ENCODE measurements at places on chromosomes 5 and 9.
A peak's percentile ranks its signal among the peaks of the same experiment; 100 is the strongest.

DNA sequence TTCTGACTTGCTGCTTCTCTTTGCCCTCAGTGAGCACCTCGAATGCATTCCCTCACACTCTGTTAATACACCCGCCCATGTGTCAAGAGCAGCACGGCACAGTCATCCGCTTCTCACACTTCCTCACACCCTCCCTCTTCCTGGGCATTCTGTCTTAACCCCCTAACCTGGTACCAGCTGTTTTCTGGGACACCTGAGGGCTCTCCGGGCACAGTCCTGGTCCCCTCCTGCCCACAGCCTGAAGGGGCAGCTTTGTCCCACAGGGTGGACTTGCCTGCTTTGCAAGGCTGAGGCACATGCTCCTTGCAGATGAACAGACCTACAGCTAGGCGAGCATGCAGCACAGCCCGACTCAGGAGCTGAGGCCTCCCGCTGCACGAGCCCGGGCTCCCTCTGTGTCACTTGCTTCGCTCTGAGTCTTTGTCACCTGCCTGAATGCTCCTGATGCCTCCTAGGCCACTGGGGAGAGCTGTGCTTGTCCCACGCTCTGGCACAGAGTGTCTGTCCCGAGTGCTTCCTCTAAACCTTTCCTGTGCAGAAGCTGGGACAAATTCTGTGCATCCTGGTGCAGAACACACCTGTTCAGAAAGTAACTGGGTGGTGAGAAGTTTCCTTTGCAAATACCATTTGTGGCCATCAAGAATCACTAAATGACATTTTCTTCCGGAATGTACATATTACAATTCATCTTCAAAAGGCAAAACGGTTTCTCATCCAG is 47.8 kb downstream of the AHRR start:
- peak; percentile 80 for DNase-seq

- DNase-seq = no peak
These were observed 15.1 kb upstream of the EPB41L4B start for GRCh38 chr9:109335929-109336328.

GRCh38 chr9:4066120-4066519 is 233.7 kb downstream of the GLIS3 start:
- DNase-seq = no peak

- DNase-seq = no peak
These were observed 1.2 kb upstream of the GABRA1 start for GRCh38 chr5:161846746-161847145.

DNA sequence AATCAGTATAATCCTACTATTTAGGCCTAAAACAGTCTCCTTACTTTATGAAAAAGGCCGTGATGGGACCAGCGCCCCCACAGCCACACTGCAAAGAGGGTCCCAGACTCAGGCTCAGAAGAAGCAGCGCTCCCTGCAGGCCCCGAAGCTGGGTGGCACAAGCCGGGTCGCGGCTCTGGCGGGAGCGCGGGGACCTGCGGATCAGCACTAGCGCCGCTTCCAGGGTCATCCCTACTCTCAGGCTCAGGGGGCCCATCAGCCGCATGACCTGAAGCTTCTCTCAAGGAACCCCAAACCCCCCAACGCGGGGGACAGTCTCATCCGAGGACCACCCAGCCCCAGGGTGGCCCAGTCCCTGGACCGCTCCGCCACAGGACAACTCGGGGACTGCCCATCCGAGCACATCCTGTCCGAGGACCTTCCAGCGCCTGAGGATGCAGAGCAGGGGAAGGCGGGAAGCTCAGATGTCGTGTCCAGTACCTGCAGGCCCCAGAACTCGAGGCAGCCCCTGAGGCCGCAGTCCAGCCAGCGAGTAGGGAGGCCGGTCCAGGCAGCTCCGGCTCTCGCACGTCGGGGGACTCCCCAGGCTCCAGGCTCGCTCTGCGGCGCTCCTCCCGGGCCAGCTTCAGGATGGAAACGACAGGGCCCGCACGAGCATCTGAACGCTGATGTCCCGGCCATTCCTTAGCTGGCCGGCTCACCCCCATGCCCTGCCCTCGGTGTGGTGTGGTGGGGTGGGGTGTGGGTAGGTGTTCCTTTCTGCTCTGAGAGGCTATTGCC is 32.4 kb upstream of the CDK20 start:
- peak; percentile 64 for DNase-seq

DNA sequence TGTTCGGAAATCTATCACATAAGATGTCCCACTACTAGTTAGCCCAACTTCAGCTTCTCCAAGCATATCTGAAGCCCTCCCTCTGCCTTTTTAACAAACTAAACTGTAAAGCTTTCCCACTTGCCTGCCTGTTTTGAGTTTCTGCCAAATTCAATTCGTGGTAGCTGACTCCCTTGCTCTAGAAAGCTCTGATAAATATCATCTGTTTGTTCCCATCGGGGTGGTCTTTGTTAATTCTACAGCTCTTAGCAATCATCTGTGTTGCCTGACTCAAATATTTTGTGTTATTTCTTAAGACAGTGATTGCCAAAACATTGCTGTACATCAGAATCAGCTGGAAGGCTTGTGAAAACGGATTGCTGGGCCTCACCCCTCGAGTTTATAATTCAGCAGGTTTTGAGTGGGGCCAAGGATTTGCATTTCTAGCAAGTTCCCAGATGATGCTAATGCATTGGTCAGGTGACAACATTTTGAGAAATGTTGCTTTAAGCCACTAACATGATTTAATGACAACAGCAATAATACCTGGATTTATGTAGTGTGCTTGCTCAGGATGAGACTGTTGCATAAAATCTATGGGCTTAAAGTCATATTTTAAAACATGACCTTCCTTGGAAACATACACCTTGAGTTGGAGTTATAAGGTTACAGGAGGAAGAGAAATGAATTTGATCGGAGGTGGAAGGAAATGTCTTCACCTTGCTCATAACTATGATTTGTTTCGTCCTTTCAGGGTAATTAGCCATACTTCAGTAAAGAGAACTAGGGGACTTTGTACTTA is 631.9 kb downstream of the PSAT1 start:
- DNase-seq = no peak

DNA sequence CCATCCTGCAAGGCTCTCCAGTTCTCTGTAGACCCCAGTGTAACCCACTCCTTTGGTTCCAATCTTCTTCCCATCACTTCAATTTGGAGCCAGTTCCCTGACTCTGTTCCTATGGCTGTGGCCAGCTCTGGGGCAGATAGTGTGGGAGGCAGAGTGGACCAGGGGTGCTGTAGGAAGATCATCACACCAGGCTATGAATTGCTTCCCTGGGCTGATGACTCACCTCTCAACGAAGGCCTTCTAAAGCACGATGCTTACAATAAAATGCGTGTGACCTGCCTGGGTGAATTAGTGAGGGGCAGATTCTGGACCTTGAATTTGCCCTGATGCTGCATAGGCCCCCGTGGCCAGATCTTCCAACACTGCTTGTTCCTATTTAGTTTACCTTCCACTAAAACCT is 289.7 kb downstream of the FBXL7 start:
- DNase-seq = no peak

DNA sequence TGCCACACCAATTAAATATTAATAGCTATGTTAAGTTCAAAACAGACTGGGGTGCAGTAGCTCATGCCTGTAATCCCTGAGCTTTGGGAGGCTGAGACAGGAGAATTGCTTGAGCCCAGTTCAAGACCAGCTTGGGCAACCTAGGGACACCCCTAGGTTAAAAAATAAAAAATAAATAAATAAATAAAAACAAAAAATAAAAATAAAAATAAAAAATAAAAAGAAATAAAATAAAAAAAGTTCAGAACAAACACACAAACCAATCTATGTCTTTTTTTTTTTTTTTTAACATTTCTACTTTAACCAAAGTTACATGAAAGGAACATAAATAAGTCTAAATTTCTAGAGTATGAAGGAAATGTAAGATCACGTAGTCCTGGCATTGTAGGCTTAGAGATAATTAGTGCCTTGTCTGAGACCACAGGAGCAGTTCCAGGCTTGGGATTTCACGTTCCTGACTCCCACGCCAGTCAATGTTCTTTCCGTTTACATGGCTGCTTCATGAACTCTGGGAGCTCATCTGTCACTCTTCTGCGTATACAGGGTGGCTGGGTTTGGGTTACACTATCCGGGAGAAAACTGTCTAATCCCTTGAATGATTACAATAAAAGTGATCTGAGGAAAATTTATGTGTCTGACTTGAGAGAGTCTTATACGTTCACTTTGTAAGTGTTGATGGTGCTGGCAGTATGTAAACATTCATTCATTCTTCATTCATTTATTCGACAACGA is 85.2 kb downstream of the KIAA1958 start:
- DNase-seq = no peak

DNA sequence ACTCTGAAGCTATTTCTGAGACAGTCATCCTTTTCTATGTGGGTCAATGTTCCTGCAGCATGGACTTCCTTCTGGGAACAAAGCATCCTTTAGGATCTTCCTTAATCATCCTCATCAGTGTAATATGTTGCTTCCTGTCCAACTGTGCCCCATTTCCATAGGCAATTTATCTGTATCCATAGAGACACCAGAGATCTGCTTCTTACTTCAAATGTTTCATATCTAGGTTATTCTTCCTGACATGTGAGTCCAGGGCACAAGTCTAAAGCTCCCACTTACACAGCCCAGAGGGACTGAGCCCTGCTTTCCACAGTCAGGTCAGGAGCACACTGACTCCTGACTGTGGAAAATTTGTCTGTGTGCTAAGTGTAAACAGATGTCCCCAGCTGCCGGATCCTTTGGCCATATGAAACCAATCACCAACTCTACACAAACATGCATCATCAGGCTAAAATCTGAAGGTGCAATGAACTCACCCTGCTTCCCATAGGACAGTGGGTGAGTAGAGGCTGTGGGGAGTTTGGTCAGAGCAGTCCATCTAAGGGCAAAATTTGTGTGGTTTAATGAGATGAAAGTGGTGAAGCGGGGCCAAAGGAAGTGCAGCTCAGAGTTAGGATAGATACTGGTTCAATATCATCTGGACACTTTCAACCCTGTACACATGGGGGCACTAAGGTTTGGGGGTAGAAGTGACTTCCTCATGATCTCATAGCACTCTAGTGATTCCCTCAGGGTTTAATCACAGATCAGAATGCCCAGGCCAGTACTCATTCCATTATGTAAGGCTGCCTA is 85.2 kb upstream of the TNC start:
- no peak for DNase-seq

DNA sequence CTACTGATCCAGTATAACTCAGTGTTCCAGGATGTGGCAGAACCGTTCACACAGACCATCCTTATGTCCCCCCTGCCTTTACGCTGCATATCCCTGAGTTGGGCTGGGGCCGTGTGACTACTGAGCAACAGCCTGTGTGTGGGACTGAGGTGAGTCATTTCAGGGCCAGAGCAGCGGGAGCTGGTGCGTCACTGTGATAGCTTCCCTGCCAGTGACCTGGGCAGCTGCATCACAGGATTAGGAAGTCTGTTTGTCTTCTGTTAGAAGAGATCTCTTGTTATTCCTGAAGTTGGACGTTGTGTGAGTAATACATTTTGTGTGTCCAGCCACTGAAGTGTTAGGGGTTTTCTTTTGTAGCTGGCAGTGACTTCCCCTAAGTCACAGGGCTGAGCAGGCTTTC is 35.6 kb downstream of the TPPP start:
- no peak for DNase-seq

DNA sequence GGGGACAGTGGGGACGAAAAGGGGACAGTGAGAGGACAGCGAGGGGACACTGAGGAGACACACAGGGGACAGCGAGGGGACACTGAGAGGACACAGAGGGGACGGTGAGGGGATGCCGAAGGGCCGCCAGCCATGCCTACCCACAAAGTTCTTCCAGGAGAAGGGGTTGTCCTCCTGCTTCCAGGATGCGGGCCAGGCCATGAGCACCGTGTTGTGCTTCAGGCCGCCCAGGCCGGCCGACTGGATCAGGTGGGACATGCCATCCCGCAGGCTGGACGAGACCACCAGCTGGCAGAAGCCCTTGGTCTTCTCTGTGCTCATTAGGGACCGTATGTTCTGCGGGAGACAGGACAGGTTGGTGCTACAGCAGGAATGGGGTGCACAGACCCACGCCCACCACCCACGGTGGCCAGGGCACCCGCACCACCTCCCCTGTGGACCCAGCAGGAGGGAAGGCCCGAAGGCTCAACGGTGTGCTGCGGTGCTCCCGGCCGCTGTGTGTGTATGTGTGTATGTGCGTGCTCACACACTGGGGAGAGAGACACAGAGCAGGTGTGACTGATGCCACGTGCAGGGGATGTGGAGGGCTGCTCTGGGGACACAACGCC is 46.6 kb downstream of the SLC12A7 start:
- DNase-seq = no peak

DNA sequence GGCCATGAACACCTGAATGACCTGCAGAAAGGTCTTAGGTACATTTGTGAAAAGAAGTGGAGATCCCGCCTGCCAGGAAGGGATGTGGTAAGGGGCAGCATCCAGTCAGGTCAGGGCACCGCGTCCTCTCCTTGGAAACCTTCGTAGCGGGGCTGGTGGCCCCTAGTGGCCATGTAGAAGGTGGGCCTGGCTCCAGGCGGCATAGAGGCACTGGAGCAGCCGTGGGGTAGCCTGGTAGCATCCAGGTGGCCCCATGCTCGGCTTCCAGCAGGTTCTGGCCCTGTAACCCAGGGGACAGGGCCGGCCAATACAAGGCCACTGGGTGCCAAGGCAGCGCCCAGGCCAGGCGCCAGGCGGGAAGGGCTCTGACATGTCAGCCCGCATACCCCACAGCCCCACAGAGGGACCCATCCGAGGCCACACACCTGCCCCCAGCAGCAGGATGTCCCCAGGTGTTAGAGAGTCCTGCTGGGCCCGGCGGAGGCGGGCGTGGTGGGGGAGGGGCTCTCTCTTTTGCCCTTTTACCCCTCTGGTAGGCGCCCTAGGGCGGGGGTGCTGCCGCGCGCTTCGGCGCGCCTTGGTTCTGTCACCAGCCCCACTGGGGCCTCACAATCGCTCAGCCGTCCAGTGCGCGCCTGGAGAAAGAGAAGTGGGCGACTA is 58.3 kb upstream of the SPATA31E1 start:
- DNase-seq = no peak

GRCh38 chr5:76870046-76870445 is 20.2 kb downstream of the S100Z start:
- no peak for DNase-seq

DNA sequence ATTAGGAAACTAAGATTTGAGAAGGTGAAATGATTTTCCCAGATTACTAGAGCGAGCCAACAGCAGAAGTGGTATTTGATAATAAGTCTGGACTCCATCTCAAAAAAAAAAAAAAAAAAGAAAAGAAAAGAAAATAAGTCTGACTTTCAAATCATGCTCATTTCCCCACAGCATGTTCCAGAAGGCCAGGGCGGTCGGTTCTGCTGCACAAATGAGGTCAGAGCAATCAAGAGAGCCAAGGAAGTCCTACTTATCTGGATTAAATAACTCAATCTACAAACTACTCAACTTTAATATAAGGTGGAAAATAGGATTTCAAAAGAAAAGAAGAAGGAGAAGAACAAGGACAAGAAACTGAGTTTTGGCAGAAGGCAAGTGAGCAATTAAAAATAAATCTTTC is 130.4 kb upstream of the RASA1 start:
- DNase-seq = no peak

DNA sequence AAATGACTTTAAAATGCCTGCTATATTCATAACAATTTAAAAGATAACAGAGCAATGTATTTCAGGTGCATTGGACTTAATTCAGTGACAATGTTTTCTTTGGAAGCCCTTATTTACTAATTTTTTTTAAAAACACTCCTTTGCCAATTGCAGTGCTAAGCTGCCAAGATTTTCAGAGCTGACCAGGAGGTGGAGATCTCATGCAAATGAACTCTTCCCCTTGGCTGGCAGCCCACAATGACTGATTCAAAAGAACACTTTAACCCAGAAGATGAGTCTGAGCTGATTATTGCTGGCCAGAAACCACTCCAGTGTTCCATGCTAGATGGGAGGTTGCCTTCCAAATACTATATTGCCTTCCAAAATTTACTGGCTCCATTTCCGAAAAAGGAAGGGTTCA is 128.3 kb upstream of the CCNH start:
- no peak for DNase-seq

GRCh38 chr5:76458486-76458830 is 55.4 kb downstream of the IQGAP2 start:
- no peak for DNase-seq
